ENCODE measurements at places on chromosomes 5 and 9.

- DNase-seq: no peak
Measured at GRCh38 chr5:88691945-88692868, 190.8 kb downstream of the MEF2C start.

GRCh38 chr9:77714077-77714549 lies 66.0 kb upstream of the GNA14 start:
- no peak for DNase-seq

DNA sequence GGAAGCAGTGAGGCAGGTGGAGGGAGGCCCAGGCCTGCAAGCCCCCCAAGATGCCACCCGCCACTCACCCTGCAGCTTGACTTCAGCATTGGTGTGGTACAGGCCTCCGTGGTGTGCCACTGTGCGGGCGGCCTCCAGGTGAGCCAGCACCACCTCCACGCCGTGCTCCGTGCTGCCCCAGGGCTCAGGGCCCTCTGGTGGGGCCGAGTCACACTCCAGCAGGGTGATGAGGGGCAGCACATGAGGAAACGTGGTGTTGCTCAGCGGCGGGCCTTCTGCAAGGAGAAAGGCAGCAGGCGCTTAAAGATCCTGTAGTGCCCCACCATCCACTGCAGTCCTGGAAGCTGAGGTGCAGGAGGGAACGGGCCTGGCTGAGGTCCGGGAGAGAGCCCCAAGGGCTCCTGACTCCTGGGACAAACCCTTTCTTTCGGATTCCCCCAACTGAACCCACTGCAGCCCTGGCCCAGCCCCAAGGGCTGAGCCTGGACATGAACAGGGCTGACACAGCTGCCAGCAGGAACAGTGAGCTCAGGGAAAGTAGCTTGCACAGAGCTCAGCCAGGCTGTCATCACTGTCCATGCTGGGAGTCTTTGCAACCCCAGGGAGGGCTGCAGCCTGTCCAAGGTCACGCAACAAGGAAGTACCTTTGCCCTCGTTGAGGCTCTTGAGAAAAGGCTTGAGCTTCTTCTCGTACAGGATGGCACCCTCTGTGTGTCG lies 4.7 kb upstream of the TOR2A start:
- no peak for DNase-seq

GRCh38 chr9:120787933-120788332 lies 5.3 kb downstream of the FBXW2 start:
- DNase-seq: no peak

- DNase-seq: no peak
Measured at GRCh38 chr5:133730346-133730745, 118.0 kb upstream of the FSTL4 start.

DNA sequence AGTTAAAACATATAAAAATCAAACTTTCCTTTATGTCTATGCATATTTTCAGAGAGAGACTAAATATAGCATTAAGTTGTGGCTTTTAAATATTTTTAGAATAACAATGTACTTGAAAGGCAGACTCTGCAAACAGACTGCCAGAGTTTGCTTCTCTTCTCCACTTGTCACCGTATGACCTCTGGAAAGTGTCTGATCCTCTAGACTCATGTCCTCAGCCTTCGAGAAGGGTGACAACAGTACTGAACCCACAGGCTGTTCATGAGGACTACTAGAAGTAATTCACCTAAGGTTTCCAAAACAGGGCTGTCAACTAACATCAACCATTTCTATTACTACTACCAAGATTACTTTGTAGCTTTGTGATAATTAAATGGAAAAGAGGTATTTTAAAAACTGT lies 167.7 kb upstream of the TBCA start:
- DNase-seq: no peak

DNA sequence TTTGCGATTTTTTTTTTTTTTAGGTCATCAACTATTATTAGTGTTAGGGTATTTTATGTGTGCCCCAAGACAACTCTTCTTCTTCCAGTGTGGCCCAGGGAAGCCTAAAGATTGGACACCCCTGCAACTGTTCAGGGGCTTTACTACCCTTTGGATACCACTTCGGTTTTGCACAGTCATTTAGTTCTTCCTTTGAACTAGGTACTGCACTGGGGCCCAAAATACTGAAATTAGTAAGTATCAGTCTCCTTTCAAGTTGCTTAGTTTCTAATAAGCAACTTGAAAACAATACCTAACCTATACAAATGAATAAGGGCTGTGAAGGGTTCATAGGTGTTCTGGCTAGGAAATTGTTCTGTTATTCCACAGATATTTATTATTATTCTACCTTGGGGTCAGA lies 45.3 kb downstream of the CWC27 start:
- no peak for DNase-seq

DNA sequence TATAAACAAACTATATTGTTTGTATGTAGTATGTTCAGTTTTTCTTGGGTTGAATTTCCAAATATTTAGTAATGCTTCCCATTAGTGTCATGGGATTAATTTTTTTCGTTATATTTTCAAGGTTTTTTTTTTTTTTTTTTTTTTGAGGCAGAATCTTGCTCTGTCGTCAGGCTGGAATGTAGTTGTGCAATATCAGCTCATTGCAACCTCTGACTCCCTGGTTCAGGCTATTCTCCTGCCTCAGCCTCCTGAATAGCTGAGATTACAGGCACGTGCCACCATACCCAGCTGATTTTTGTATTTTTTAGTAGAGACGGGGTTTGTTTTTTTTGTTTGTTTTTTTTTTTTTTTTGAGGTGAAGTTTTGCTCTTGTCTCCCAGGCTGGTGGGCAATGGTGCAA lies 10.6 kb downstream of the DDX46 start:
- DNase-seq: no peak

DNA sequence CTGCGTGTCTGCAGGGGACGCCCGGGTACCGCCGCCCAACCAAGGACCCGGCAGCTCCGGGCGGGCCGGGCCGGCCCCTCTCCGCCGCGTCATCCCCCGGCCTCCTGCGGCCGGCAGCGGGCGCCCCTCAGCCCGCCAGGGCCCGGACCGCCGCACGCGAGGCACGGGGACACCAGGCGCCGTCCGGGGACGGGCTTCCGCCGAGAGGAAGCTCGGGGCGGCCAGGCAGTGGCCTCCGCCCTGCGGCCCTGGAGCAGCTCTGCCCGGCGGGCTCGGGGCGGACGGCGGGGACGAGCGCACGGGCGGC lies 373 bp downstream of the FBXW5 start:
- DNase-seq: no peak

DNA sequence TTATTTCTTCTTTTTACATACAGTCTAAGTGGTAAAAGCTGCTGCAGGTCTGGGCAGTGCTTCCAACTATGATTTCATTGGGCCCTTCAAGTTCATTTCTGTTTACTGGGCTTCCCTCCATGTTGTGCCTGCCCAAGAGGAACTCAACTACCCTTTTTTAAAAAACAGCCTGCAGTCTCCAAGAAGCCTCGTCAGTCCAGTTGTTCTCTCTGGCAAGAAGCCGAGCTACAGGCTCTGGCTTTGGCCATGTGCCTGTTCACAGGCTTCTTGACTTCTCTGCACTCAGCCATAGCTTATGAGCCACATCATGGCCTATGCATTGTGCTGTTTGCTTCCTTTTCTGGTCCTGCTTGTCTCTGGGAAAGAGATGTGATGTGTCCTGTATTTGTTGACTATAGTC lies 119.7 kb upstream of the PJA2 start:
- DNase-seq: no peak

DNA sequence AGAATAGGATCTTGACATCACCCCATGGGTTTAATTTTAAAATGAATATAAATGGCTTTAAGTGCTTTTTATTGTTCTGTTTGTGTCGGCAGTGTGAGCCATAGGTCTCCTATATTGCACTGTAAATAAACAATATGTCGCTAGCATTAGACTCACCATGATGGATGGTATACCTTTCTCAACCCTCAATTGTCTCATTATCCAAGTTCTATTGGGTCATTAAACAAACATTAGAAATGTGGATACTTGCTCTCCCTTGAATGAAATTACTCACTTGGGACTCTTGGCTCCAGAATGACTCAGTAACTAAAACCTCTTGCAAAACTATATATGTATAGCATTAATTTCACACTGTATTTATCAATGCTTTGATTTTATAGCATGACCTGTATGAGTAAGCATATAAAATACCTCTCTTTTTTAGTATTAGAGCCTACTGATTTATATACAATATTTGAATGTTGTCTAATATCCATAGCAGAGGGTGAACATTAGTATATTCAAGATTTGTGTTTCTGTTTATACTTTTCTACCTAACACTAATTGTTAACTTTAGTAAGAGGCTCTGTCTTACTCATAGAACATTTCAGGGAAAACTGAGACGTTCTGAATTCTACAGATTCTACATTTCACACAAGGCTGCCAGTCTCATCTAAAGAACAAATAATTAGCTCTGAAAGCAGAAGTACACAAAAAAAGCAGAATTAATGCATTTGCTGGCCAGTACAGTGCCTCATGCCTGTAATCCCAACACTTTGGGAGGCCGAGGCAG lies 303.8 kb upstream of the PRR16 start:
- no peak for DNase-seq

- DNase-seq: no peak
Measured at GRCh38 chr9:19036611-19037010, 3.6 kb upstream of the SAXO1 start.

DNA sequence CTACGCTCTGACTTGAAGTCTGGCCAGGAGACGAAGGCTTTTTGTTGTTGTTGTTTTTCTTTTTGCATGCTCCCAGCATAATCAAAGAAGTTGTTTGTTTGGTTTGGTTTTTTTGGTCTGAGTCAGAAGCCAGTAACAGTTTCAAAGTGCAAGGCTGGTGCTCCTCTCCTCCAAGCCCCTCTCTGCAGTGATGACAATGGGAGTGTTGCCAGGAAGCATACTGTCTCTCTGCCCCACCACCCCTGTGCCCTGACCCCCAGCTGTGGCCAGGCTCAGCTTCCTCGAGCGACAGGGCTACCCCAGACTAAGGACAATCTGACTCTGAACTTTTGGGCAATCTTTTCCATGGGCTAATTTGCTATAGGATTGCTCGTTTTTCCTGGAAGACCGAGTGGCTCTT lies 173.8 kb upstream of the PITX1 start:
- no peak for DNase-seq

GRCh38 chr9:136613824-136614371 lies 48.8 kb upstream of the EGFL7 start:
- DNase-seq: no peak

GRCh38 chr9:72251589-72251988 lies 102.3 kb downstream of the GDA start:
- no peak for DNase-seq

DNA sequence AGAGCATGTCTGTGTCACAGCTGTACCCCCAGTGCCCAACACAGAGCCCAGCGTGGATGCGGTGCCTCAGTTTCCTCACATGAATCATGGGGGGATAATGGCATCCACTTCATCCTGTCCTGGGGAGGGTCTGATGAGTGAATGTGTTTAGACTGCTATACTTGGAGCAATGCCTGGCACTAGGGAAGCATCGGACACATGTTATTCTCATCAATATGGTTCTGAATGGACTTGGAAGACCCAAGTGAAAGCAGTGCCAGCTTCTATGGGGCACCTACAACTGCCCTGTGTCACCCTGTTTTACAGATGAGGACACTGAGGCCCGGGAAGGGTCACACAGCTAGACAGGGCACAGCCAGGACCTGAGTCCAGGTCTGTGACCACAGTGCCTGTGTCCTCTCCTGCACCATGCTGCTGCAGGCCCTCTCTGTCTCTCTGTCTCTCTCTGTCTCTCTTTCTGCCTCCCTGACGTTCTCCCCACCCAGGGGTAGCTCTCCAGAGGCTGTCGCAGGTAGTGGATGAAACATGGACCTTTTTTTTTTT lies 42.3 kb upstream of the NEK6 start:
- DNase-seq: no peak

- no peak for DNase-seq
Measured at GRCh38 chr5:33659526-33660169, 218.9 kb downstream of the TARS1 start.

DNA sequence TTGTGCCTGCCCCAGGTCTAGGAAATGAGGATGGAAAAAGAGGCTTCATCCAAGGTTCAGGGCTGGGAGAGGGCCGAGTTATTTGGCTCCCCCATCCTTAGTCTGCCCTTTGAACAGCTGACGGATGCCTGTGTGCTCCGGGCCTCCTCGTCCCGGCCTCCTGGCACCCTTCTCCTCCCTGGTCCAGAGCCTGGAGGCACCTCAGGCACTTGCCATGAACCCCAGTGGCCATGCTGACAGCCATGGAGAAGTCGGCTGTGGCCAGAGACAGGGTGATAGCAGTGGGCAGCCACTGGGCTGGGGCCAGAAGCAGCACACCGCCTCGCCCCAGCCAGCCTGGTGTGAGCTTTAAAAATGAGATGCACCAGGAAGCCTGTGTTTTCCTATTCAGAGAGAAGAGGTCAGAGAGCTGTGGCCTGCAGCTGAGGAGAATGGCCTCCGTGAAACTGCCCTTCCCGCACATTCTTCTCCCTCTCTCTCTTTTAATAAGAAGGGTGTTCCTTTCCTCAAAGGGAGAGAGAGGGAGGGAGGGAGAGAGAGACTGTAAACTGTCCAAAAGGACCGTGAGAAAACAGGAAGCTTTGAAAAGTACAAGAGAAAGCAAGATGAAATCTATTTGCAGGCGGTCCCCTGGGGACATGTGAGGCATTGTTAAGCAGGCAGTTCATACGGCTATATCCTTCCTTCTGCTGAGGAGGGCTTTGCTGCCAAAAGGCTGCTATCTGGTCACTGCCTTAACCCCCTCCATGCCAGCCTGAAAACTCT lies 55.3 kb downstream of the ZNF366 start:
- DNase-seq: no peak

- DNase-seq: no peak
Measured at GRCh38 chr9:115130176-115130575, 12.2 kb upstream of the TNC start.

DNA sequence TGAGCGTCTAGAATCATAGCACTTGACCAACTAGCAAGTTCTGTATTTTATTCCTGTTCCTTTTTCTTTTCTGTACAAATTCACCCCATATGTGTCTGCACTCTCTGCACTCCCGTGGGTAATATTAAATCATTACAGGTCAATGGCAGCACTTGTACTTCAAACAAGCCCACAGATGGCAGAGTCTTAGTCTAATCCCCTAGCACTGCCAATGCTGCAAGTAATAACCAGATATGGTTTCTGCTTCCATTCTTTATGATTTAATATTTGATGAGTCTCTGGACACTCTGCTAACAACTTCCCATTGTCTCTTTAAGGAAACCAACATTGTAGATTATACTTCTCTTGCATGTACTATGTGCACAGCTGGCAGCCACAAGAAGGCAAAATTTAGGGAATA lies 343.8 kb upstream of the CHD1 start:
- no peak for DNase-seq

- no peak for DNase-seq
Measured at GRCh38 chr9:125409217-125409636, 147.6 kb downstream of the GAPVD1 start.
